ENCODE measurements at places on chromosomes 7 and 10.

DNA sequence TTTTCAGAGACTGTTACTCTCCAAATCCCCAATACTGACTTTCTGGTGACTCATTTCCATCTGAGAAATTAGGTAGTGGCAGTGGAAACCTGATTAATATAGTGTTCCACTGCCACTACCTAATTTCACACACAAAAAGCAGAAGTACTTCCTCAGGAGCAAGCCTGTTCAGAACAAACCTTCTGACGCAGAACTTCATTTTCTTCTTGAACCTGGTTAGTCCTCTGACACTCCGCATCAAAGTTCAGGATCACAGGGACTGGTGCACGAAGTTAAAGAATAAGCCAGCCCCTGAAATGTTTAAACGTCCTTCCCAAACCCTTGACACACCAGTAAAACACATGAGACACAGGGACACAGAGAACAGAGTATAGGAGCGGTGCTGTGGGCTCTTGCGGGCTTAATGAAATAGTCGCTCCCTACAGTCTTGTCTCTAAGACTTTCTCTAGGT, 4.4 kb downstream of the WDR91 start:
- DNase-seq, result peak; percentile 6

DNA sequence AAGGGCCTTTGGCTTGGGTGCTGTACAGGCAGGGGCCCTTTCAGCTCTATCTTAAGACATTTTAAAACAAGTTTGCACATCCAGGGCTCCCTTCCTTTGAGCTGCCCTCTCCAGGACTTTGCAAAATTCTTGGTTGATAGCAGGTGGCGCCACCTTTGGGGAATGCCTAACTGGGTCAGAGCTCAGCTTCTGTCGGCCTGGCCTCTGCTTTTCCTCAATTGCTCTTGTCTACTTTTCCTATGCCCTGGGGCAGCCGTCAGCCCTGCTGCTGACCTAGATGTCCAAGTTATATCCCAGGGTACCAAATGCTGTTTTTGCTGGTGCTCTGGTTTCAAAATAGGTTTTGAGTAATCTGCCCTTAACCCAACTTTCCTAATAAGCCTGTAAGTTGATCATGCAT, 65.8 kb downstream of the APBB1IP start:
- DNase-seq, result peak; percentile 43

GRCh38 chr7:27802999-27803398, 63.0 kb downstream of the TAX1BP1 start:
- DNase-seq, result no peak

DNA sequence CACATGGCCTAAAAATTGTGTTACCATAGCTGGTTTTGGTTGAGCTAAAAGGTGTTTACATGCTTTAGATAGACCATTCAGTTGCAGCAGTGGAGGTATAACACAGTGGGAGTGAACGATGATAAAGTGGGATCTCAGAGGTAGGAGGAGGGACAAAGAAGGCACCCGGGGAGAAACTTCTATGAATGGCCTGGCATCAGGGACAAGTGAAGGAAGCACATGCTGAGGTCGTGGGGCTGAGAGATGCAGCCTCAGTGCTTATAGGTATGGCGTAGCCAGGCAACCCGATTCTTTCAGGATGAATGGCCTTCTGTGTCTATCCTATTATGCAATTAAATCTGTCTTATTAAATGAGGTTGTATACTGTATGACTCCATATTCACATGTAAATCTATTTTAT, 3.9 kb upstream of the CDK6 start:
- DNase-seq, result no peak

DNA sequence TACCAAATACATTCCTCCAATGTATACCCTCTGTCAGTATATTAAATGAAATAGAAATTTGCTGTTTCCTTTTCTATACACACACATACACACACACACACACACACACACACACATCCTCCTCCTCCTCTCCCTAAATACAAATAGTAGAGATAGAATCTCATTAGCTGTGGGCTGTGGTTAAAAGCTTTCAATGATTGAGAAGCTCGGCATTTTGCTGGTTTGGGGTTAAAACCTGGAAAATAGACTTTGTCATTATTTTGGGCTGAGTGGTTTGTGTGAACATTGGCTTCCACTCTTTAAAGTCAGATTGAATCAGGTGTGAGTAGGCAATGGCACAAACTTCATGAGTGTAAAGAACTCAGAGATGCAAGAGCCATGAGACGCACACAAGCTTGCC, 596.0 kb downstream of the XPNPEP1 start:
- no peak for DNase-seq

- DNase-seq, result no peak
These were observed at the start of gene NEURL1 for GRCh38 chr10:103493362-103493915. Gene NEURL1 (plus strand): TSS chr10:103493705. CDS start chr10:103494388, 683 bp downstream.

Data from CD4-positive, alpha-beta T cell treated with Interleukin-17A for 1 hour (primary cell).